ENCODE measurements at places on chromosomes 3 and 15.

DNA sequence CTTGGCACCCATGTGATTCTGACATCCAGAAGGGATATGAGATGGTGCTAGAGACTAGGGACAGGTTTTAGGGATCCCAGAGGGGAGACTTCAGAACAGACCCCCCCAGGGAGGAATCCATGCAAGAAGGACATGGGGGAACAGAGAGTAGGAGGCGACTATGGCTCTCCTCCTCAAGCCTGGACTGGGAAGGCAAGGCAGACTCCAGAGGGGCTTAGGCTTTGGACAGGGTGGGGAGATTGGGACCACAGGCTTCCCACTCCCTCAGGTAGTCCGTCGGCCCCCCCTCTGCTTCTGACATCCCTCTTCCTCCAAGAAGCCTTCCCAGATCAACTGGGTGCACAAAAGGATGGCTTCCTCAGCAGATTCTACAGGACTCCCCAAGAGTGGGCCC lies 3.0 kb upstream of the VIPR1 start:
- DNase-seq = no peak

GRCh38 chr3:188752850-188753249 lies 418.9 kb upstream of the TPRG1 start:
- no peak for DNase-seq

GRCh38 chr15:85967553-85967952 lies 112.1 kb upstream of the AGBL1 start:
- DNase-seq = no peak

DNA sequence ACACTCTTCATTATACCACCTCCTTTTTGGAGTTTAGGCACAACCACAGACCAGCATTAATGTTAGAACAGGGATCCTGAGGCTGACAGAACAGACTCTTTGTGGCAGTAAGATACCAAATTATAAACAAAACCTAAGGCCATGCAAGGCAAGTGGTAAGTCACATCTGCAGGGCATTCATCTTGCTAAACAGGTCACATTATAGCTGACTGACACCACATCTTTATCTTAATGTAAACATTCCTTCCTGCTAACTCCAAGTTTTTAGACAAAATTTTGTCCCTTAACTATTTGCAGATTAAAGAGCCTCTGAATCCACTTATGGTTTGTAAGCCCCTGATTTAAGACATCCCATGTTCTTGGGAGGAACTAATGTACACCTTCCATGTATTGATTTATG lies 500.6 kb downstream of the PYDC2 start:
- DNase-seq = no peak

- DNase-seq = no peak
Observed at GRCh38 chr15:76151599-76151974, 91.8 kb downstream of the TMEM266 start.

GRCh38 chr15:79190093-79190492 lies 92.4 kb upstream of the ANKRD34C start:
- DNase-seq = no peak

- no peak for DNase-seq
Observed at GRCh38 chr3:32422943-32423342, 31.3 kb downstream of the CMTM7 start.

DNA sequence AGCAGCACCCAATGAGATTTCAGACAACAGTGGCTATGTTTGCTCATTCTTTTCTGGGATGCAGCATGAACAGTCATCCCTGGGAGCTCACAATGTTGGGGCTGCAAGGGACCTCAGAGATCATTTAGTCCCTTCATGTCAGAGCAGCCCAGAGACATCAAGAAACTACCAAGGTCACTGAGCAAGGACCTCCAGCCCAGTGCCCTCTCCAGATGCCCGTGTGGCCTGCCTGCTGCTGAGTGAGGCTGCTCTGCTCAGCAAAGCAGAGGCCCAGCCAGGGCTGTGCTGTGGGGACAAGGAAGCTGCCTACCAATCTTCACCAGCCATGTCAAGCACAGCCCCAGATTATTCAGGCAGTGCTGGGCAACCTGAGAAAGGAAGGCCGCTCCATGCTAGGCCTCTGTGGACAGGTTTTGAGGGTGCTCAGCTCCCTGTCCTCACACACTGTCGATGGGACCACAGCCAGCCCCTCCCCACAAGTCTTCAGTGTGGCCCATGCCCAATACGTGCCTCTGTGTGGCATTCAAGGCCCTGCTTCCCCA lies 99.7 kb downstream of the DAPK2 start:
- DNase-seq = no peak

DNA sequence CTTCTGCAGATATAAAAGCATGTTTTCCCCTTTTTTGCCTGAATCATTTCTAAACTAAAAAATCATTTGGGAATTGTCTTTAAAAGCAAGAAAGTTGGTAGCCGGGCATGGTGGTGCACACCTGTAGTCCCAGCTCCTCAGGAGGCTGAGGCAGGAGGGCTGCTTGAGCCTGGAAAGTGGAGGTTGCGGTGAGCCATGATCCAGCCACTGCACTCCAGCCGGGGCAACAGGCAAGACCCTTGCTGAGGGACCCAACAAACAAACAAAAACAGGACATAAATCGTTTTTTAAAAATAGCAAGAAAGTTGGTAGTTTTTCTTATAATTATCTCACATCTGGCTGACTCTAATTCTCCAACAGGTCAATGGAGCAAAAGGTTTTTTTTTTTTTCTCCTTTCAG lies 2.5 kb downstream of the HIGD1A start:
- DNase-seq = no peak

- DNase-seq = no peak
Observed at GRCh38 chr15:39461536-39462130, 119.2 kb upstream of the THBS1 start.

DNA sequence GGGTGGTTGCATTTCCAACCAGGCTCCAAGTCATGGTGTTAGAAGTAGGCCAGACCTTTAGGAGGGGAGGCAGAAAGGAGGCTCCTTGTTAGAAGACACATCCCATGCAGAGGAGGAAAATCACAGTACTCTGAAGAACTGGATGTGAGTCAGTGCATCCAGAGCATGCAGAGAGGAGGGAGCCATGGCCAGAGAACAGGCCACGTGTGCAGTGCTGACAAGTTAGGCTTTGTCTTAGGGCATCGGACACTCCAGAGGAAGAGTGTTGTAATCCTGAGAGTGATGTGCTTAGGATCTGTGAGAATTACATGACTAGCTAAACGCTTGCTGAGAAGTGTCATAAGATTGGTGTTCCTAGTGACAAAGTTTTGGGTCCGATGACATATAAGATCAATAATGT lies 456.5 kb upstream of the THRB start:
- no peak for DNase-seq

DNA sequence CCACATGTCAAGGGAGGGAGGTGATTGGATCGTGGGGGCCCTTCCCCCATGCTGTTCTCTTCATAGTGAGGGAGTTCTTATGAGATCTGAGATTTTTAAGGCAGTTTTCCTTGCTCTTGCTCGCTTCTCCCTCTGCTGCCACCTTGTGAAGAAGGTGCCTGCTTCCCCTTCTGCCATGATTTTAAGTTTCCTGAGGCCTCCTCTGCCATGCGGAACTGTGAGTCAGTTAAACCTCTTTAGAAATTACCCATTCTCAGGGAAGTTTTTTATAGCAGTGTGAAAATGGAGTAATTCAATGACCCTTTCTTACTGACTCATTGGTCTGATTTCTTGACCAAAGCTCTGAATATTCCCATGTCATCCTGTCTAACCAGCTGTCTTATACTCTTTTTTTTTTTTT lies 484.4 kb upstream of the TPRG1 start:
- no peak for DNase-seq

GRCh38 chr3:47636225-47636624 lies 57.6 kb upstream of the CSPG5 start:
- DNase-seq = no peak

GRCh38 chr3:102533784-102534183 lies 99.0 kb downstream of the ZPLD1 start:
- DNase-seq = no peak

- no peak for DNase-seq
Observed at GRCh38 chr3:195701042-195701915, 19.5 kb upstream of the MUC20 start.

DNA sequence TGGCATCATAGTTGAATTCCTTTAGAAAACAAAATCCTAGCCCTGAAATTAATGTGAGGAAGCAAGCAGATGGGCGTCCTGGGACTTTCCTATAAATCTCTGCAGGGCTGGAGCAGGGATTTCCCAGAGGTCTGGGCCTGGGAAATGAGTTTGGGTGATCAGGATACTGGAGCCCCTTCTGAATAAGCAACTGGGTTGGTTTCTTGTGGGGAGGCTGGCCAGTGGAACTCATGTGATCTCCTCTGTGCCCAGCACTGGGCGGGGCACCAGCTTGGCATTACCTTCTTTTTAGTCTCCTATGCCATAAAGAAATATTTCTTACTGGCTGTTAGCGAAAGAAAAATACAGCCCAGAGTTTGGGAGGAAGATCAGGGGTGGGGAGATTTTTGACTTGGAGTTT lies 1.7 kb downstream of the THSD4 start:
- no peak for DNase-seq

DNA sequence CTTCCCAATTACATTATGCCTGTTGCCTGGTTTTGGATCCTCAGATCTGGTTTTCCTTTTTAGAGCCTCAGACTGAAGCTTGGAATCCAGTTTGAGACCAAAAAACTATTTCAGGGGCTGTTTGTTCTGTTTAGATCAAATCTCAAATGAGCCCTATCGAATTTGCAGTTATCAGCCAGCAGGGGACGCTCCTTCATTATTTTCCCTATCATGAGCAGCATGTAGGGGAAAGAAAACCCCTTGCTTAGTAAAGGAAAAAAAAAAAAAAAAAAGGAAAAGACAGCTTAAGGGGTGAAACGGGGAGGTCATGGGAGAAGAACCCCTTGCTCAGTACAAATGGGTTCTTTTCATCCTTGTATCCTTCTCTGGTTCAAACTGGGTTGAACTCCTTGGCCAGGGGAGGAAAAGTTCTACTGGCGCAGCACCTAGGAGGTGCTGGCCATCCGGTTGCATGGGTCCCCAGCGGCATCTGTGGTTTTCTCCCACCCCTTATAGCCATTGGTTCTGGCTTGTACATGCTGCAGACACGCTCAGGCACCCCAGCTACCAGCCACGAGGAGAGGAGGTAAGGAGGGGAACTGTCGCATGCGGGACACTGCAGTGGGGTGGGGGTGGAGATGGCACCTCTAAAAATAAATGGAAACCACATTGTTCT lies 1375.1 kb upstream of the ALCAM start:
- no peak for DNase-seq

DNA sequence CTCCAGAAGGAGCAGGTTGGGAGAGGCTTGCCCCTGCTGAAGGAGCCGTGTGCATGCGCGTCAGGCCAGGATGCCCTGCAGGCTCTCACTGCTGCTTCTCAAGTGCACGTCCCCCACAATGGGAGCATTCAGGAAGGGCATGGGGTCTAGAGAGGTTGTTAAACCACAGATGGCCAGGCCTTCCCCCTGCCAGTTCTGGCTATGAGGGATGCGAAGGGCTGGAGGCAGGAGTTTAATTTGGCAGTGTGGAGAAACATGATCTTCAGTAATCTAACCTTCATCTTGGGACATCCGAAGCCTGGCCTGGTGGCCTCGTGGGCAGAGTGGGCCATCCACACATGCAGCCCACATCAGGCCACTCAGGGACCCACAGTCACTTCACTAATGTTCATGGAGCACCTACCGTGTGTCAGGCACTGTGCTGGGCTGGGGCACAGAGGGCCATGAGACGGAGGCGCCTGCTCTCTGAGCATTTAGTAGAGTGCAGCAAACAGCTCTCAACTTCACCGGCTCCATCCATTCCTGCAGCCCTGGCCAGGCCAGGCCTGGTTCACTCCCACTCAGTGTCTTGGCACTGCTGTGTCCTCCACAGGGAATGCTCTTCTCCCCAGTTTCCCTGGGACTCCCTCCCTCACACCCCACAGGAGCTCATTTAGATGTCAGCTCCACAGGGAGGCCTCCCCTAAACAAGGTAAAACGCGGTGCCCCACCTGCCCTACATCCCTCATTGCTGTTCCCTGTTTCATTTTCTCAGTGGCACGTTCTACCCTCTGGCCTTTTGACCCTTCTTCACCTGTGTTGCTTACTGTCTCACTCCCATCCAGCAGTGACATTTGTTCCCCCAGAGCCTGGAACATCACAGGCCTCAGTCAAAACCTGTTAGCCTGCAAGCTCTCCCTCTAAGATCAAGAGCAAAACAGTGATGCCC lies 4.0 kb downstream of the CFAP100 start:
- no peak for DNase-seq

- no peak for DNase-seq
Observed at GRCh38 chr15:94395640-94396039, 164.3 kb downstream of the MCTP2 start.

- DNase-seq = no peak
Observed at GRCh38 chr15:76338486-76339304, 2.1 kb downstream of the ISL2 start.

GRCh38 chr3:191985691-191986090 lies 524.7 kb downstream of the PYDC2 start:
- no peak for DNase-seq
